Stimulated activated CD8-positive, alpha-beta memory T cell treated with anti-CD3 and anti-CD28 coated beads, Interleukin-2, amount 100 ng/mL, for 1 hour (primary cell): ENCODE measurements at places on chromosomes 7 and 10.

DNA sequence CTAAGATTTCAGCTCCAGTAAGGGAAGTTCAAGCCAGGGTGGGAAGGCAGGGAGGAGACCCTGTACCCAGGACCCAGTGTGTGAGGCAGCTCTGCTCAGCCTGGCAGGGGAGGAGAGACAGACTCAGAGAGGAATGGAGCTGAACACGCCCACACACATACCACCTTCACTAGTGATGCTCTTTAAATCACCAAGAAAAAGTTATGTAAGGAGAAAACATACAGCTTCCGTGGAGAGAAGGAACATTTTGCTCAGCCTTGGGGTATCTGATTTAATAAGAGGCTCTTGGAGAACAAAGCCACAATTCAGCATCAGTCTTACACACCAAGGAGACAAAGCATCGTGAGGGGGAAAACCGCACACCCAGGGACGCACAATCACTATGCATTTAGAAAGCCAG is 62.9 kb downstream of the PRKAG2 start:
- DNase-seq: no peak

DNA sequence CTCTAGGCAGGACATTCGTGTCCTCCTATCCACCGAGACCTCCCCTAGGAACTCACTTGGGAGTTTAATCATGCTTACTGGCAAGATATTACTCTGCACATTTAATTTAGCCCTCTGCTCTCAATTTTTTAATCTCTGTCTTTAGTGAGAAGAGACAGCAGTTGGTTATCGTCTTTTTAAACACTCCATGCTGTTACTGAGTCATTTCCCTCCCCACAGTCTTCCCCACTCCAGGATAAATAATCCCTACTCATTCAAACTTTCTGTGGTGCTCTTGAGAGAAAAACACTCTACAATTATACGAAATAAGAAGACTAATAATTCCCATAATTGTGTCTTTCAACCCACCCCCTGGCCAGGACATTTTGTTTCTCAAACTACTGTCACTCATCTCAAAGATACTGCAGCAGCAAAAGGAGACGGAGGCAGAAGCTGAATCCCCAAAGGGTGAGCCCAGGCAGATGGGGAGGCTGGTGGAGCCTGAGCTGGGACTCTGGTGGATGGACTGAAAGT is 84.2 kb downstream of the ANK3 start:
- no peak for DNase-seq

- no peak for DNase-seq
These were observed 19.8 kb downstream of the PIK3AP1 start for GRCh38 chr10:96700374-96701099.

- DNase-seq: no peak
These were observed 15.6 kb upstream of the CLDN12 start for GRCh38 chr7:90387470-90388240.

DNA sequence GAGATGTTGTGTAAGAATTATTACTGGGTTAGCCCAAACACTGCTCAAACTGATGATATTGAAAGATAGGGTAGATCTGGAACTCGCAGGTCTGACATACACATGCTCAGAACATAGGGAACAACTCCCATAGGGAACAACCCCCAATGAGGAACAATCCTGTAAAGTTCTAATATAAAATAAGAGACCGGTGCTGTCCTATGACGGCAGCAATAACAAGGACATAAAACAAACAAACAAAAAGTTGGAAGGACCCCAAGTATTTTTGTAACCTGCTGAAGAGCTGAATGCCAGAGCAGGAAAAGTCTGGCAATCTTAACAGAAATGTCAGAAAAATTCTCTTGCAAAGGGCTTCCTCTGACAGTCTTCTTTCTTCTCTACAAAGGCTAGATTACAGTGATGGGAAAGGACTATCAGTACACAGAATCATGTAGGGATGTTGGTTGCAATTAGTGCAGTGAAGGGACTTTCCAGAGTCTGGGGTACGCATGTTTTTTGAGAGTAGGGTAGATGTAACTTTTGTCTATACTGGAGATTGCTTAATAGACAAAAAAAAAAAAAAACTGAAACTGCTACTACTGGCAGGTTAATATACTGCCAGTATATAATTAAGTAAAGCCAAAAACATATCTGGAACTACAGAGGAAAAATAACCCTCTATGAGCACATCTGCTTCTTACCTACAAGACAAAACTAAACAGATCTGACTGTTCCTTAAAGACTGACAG is 35.5 kb downstream of the IDE start:
- no peak for DNase-seq

DNA sequence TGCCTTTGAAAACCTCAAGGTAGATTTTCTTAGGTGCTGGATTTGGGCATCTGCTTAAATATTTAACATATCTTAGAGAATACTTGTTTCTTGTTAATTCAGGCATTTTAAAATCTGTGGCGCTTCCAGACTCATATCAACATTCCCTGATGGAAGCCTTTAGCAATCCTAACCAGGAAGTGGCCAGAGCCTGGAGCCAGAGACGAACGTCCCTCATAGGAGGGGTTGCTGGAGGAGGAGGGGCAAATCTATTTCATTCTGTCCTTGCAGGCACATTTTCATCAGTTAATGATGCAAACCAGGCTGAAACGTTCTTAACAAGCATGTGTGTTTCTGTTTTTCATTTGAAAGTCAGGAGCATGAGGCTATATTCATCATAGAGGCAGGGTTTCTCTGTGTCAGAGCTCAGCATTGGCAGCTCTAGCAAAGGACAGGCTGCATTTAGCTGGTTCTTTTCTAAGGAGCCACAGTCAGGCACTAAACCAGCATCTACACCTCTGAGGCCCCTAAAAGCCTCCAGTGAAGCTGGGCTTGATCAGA is 17.8 kb upstream of the IFIT2 start:
- DNase-seq: no peak

GRCh38 chr7:30065746-30066145 is 37.5 kb downstream of the PLEKHA8 start:
- no peak for DNase-seq
